ENCODE measurements at places on chromosomes 4 and X. TPM values are rescaled to one million over a fixed set of nuclear protein-coding genes. Genes with fewer than 3 reads are reported as not detected.

DNA sequence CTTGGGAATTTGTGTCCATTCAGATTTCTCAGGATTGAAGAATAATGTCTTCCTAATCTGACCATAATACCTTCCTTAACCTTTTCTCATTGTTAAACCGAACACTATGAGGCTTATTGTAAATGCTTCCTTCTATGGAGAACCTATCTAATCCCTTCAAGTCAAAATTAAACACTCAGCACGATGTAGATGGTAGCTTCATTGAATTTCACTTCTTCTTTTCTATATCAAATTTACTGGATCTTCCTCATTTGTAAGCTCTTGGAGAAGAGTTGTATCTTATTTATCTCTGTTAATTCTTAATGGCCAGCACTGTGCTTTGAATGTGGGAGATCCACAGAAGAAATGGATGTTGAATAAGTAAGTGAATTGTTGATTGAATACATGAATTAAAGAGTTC lies 109.0 kb upstream of the RAPGEF2 start:
- H3K4me1 ChIP-seq = no peaks in the 10 kb centered on the region
- H3K4me3 ChIP-seq = no peak overlapping the region
- no peaks in the 10 kb centered on the region for H3K36me3 ChIP-seq

- no peak for DNase-seq
- no peaks in the 10 kb centered on the region for H3K4me1 ChIP-seq
- no peaks in the 10 kb centered on the region for H3K27me3 ChIP-seq
- no peaks in the 10 kb centered on the region for H3K36me3 ChIP-seq
- no peak overlapping the region for H3K27ac ChIP-seq
These were observed 466.6 kb upstream of the PABPC4L start for GRCh38 chr4:134668237-134668636.

GRCh38 chr4:108926061-108926460 lies 163.2 kb upstream of the ETNPPL start:
- no peaks in the 10 kb centered on the region for H3K36me3 ChIP-seq
- H3K27ac ChIP-seq = no peak overlapping the region
- no peaks in the 10 kb centered on the region for H3K4me1 ChIP-seq
- no peak for DNase-seq
- no peaks in the 10 kb centered on the region for H3K27me3 ChIP-seq

DNA sequence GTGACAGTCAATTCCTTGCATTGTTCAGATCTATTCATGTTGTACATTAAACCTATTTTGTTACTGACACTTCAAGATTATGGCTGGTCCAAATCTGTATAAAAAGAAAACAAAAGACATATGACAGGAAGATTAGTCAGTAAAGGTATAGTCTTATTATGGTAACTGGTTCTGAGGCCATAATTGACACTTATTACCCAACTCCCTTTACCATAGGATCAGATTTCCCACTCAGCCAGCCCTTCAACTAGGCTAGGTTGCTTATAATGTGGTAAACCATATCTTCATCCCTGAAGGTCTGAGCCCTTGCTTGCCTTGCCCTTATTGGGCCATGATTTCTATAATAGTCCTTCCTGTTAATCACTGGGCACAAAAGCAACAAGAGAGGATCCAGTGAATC lies 289.6 kb downstream of the CXXC4 start:
- no peaks in the 10 kb centered on the region for H3K27me3 ChIP-seq
- no peak overlapping the region for H3K4me3 ChIP-seq
- DNase-seq = no peak

DNA sequence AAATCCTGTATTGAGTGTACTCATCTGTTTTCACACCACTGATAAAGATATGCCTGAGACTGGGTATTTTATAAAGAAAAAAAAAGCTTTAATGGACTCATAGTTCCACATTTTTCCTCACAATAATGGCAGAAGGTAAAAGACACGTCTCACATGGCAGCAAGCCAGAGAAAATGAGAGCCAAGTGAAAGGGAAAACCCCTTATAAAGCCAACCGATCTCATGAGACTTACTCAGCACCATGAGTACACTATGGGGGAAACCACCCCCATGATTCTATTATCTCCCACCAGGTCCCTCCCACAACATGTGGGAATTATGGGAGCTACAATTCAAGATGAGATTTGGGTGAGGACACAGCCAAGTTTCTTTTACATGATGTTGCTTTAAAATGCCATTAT lies 171.9 kb downstream of the GALNTL6 start:
- H3K4me1 ChIP-seq = no peaks in the 10 kb centered on the region
- no peak overlapping the region for H3K27ac ChIP-seq
- no peaks in the 10 kb centered on the region for H3K27me3 ChIP-seq
- no peak overlapping the region for H3K4me3 ChIP-seq
- H3K36me3 ChIP-seq = no peaks in the 10 kb centered on the region
- DNase-seq = no peak

GRCh38 chr4:113772319-113772718 lies 10.8 kb upstream of the CAMK2D start:
- H3K27me3 ChIP-seq = no peaks in the 10 kb centered on the region
- H3K27ac ChIP-seq = no peak overlapping the region
- no peak for DNase-seq
- H3K36me3 ChIP-seq = no peaks in the 10 kb centered on the region

DNA sequence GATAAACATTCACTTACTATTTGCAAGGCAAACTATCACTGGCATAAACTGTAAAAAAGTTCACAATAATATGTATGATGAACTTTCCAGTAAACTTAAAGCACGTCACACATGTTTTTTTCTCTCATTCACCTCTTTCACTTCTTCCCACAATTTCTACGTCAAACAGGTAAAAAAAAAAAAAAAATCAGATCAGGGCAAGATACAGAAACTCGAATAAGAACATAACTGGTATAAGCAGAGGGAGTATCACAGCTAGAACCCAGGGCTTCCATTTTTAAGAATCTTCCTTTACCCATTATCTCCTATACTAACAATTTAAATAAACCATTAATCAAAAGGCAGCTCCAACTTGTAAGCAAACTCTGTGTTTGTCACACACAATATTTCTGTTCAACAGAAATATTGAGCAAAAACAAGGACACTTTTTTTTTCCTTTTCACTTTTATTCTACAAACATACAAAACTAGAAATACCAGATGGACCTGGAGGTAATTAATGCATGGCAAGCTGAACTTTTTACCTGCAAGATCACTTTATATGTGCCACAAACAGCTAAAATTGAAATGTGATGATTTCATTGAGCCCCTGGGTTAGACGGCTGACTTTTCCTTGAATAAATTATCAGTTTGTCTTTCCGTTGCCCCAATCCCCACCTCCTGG lies 47.5 kb upstream of the NSUN7 start:
- H3K4me3 ChIP-seq = no peak overlapping the region
- peaks cover 5% of the 10 kb centered on the region for H3K4me1 ChIP-seq
- DNase-seq = no peak
- no peaks in the 10 kb centered on the region for H3K27me3 ChIP-seq
- no peaks in the 10 kb centered on the region for H3K36me3 ChIP-seq
- no peak overlapping the region for H3K27ac ChIP-seq

- H3K4me1 ChIP-seq = no peaks in the 10 kb centered on the region
- H3K27me3 ChIP-seq = no peaks in the 10 kb centered on the region
- H3K36me3 ChIP-seq = no peaks in the 10 kb centered on the region
- no peak overlapping the region for H3K4me3 ChIP-seq
- DNase-seq = no peak
These were observed 20.6 kb upstream of the INPP4B start for GRCh38 chr4:142866685-142867084.

- H3K4me3 ChIP-seq = no peak overlapping the region
- H3K27me3 ChIP-seq = no peaks in the 10 kb centered on the region
- no peak for DNase-seq
These were observed 401.5 kb downstream of the PPP3CA start for GRCh38 chr4:100945789-100946188.

DNA sequence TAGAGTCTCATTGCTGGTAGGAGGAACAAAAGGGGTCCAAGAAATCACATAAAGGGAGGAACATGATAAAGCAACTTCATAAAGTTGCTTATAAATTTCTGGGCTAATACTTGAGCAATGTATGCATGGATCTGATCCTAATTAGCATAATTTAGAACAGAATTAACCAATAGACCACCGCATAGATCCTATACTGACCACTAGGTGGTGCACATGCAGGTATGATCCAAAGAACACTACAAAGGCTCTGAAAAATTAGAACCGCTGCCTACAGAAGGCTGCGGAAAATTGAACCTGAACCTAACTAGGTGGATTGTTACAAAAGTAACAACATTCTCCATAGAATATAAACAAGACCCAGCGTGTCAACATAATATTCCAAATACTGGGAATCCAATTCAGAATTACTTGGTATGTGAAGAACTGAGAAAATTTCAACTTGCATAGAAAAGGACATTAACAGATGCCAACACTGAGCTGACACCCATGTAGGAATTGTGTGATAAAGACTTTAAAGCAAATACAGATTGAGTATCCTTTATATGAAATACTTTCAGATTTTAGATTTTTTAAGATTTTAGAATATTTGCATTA lies 23.3 kb downstream of the BRCC3 start:
- H3K4me1 ChIP-seq = no peaks in the 10 kb centered on the region
- no peaks in the 10 kb centered on the region for H3K27me3 ChIP-seq
- no peak overlapping the region for H3K4me3 ChIP-seq
- no peak for DNase-seq
- H3K27ac ChIP-seq = no peak overlapping the region
- H3K36me3 ChIP-seq = no peaks in the 10 kb centered on the region

GRCh38 chr4:70722199-70722791 lies 531 bp downstream of the RUFY3 start:
- no peak for DNase-seq
- no peaks in the 10 kb centered on the region for H3K36me3 ChIP-seq
- H3K27ac ChIP-seq = no peak overlapping the region
- H3K4me3 ChIP-seq = peak overlapping the region; percentile 45
- H3K27me3 ChIP-seq = no peaks in the 10 kb centered on the region

DNA sequence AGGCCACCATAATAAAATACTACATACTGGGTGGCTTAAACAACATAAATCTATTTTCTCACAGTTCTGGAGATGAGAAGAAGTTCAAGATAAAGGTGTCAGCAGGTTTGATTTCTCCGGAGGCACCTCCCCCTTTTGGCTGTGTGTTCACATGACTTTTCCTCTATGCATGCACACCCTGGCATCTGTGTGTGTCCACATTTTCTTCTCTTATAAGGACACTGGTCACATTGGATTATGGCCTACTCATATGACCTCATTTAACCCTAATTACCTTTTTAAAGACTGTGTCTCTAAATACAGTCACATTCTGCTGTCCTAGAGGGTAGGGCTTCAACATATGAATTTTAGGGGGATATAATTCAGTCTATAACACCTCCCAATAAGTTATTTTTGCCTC lies 79.8 kb downstream of the DCLK2 start:
- H3K27ac ChIP-seq = no peak overlapping the region
- no peak for DNase-seq
- no peak overlapping the region for H3K4me3 ChIP-seq
- no peaks in the 10 kb centered on the region for H3K4me1 ChIP-seq

DNA sequence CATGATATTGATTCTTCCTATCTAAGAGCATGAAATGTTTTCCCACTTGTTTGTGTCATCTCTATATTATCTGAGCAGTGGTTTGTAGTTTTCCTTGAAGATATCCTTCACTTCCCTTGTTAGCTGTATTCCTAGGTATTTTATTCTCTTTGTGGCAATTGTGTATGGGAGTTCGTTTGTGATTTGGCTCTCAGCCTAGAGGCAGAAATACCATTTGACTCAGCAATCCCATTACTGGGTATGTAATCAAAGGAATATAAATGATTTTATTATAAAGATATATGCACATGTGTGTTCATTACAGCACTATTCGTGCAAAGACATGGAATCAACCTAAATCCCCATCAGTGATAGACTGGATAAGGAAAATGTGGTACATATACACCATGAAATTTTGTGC lies 172.7 kb upstream of the IL15 start:
- H3K4me3 ChIP-seq = no peak overlapping the region
- H3K4me1 ChIP-seq = no peaks in the 10 kb centered on the region
- no peaks in the 10 kb centered on the region for H3K27me3 ChIP-seq
- no peak for DNase-seq

GRCh38 chr4:77450006-77450405 lies 155.6 kb upstream of the CXCL13 start:
- no peak for DNase-seq
- H3K4me1 ChIP-seq = no peaks in the 10 kb centered on the region
- no peaks in the 10 kb centered on the region for H3K36me3 ChIP-seq
- H3K27ac ChIP-seq = no peak overlapping the region

DNA sequence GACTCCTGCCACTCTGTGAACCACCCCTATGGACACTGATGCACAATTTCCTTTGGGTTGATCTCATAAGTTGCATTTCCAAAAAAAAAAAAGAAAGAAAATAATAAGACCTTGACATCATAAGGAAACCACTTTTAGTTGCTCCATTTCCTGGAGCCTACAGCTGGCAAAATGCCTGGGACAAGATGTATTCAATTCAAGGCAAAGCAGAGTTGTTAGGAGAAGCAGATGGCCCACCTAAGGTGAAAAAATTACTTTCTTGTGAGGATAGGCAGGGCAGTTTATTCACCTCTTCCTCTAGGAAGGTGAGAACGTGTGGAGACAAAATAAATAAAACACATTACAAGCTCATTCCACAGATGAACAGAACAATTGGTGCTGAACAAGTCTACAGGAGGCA lies 14.1 kb upstream of the SCRG1 start:
- no peak for DNase-seq
- no peaks in the 10 kb centered on the region for H3K27me3 ChIP-seq
- H3K27ac ChIP-seq = no peak overlapping the region
- no peaks in the 10 kb centered on the region for H3K4me1 ChIP-seq
- no peak overlapping the region for H3K4me3 ChIP-seq

- no peak overlapping the region for H3K4me3 ChIP-seq
- no peaks in the 10 kb centered on the region for H3K27me3 ChIP-seq
- H3K36me3 ChIP-seq = no peaks in the 10 kb centered on the region
- no peak overlapping the region for H3K27ac ChIP-seq
- no peak for DNase-seq
These were observed 5.6 kb downstream of the PDE5A start for GRCh38 chr4:119623025-119623424.

DNA sequence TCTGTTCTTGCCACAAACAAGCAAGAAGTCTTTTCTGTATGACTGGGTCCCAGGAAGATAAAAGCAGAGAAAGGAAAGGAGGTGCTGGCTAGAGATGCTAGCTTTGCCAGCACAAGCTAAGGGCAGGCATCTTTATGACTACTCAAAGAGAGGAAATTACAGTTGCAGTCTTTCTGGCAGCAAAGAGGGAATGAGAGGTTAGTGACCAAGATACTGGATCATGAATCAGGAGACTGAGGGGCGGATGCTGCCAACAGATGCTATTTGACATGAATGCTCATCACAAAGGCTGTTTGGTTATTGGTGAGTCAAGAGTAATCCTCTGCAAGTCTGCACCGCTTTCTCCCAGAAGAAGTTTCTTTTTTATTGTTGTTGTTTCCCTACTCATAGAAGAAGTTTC lies 5.5 kb upstream of the XIAP start:
- DNase-seq = no peak
- H3K27ac ChIP-seq = no peak overlapping the region
- H3K4me1 ChIP-seq = no peaks in the 10 kb centered on the region
- H3K4me3 ChIP-seq = no peak overlapping the region

Gene CXCL11
- total RNA-seq = not detected

Gene ZNF330
- total RNA-seq = 29.5 TPM

Gene KCNE5
- total RNA-seq = 0.44 TPM

Gene NEIL3
- 0.35 TPM for total RNA-seq

Gene NSDHL
- total RNA-seq = 14.3 TPM

Gene EDNRA
- total RNA-seq = 8.1 TPM

Gene SLC10A3
- 27.3 TPM for total RNA-seq

Gene SPOCK3
- total RNA-seq = 0.25 TPM

Gene DHRSX
- 26.4 TPM for total RNA-seq

Data from kidney (tissue), 22 donors.